ENCODE measurements at places on chromosomes 1 and 21.

DNA sequence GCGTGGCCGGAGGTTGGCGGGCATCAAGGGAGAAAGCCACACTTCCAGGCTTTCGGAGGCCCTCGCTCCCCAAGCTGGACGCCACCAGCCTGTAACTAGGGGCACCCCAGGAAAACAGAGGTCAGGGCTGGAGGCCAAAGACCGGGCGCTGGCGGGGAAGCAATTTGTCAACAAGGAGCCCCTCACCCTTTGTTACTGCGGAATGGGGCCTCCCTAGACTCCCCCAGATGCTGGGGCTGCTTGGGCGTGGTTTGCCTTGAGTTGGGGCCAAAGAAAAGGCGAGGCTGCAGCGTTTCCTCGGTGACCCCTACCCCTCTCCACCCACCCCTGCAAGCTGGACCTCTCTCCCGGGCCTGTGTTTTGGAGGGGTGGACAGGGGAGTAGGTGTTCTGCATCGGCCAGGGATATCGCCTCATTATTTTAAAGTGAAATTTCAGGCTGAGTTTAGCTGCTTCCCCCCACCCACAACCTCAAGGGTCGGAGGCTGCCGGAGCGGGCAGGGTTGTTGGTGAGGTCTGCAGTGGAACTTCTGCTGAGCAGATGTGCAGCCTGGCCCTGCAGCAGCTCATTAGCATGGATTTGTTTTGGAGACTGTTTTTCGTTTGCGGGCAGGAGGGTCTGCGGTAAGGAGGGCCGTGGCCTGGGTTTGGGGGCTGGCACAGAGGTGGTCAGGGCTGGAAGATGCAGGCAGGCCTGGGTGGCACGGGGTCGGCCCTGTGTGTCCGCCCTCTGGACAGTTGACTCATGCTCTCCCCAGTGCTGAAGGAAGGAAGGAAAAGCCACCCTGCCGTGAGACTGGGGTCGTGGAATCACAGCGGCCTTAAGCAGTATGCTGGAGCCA lies 1.5 kb downstream of the NBL1 start:
- DNase-seq: no peak

DNA sequence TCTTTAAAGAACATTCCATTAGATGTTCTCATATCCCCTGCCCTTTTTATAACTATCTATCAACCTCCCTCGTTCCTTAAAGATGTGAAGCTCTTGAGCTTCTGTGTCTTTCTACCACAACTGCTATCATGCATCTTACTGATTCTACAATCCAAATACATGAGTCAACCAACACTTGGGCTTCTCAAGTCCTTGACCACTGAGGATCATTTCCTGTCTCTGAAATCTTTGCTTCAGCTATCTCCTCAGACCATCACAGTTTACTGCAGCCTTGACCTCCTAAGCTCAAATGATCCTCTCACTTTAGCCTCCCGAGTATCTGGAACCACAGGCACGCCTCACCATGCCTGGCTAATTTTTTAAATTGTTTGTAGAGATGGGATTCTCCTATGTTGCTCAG lies 75.2 kb downstream of the FMO4 start:
- DNase-seq: no peak

DNA sequence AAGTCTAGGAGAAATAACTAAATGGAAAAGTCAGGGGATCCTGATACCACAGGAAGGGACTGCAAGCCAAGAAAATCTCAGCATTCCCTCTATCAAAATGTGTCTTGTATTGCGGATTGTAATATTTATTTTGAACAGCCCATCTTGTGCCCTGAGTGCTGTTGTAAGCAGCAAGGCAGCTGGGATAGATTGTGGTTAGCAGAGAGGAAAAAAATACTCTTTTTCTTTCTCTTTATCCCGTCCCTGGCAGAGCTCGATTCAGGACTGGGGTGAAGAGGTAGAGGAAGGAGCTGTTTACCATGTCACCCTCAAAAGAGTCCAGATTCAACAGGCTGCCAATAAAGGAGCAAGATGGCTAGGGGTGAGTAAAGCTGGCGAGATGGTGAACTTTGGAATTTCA lies 1.2 kb downstream of the RGL1 start:
- DNase-seq: no peak

- no peak for DNase-seq
Observed at GRCh38 chr1:110242062-110242461, 31.9 kb downstream of the KCNC4 start.

DNA sequence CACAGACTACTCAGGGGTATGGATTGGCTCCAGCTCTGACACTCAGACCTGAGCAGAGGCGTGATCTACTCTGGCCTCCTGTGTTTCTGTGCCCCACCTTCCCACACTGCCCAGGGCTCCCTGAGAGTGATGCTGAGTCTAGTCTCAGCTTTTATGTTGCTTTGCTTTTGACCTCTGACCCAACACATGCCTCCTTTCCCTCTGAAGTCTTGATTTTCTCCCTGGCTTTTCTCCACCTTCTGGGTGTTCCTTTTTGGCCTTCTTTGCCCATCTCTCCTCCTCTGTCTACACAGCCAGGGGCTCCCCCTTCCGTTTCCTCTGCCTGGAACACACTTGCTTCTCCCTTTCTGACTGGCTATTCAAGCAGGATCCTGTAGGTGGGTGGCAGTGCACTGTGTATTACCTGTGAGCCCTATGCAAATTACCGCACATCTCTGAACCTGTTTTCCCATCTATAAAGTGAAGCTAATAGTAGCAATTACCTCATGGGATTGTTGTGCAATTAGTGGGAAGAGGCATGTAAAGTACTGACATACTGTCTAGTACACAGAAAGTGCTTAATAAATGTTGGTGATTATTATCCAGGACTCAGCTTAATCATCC lies 13.7 kb upstream of the MEX3A start:
- no peak for DNase-seq

- DNase-seq: no peak
Observed at GRCh38 chr1:111795401-111795800, 39.7 kb downstream of the DDX20 start.

- DNase-seq: no peak
Observed at GRCh38 chr21:29947119-29947518, 7.3 kb upstream of the GRIK1 start.

- DNase-seq: no peak
Observed at GRCh38 chr21:19553919-19554615, 1150.5 kb upstream of the TMPRSS15 start.

- no peak for DNase-seq
Observed at GRCh38 chr1:77511440-77511840, 171.0 kb downstream of the ZZZ3 start.

- DNase-seq: no peak
Observed at GRCh38 chr1:24294716-24295371, 24.3 kb upstream of the GRHL3 start.

- DNase-seq: no peak
Observed at GRCh38 chr1:172442404-172442803, 1.5 kb downstream of the PIGC start.

DNA sequence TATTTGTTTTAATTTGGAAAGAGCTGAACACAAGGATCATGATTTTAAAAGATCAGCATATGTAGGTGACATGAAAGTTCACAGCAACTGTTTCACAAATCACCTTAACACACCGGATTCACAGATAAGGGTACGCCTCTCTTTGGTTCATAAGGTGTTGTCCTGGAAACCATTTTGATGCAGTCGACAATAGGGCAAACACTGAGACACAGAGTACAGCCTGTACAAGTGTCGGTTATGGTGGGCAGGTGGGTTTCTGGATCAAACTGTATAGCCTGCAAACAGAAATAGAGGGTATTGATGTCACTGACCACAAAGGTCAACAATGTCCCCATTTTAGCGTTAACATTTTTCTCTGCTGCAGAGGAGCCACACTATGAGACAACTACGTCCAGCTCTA lies 357.3 kb downstream of the PTBP2 start:
- no peak for DNase-seq

GRCh38 chr21:39313571-39314142 lies at the start of gene BRWD1:
Gene BRWD1, minus strand, starts transcription at chr21:39313632. Its CDS starts 141 bp downstream, at chr21:39313491.
- peak; percentile 76 for DNase-seq

GRCh38 chr1:167950569-167950968 lies 13.7 kb upstream of the MPC2 start:
- DNase-seq: no peak

GRCh38 chr1:159779403-159779851 lies 1.3 kb upstream of the DUSP23 start:
- no peak for DNase-seq

DNA sequence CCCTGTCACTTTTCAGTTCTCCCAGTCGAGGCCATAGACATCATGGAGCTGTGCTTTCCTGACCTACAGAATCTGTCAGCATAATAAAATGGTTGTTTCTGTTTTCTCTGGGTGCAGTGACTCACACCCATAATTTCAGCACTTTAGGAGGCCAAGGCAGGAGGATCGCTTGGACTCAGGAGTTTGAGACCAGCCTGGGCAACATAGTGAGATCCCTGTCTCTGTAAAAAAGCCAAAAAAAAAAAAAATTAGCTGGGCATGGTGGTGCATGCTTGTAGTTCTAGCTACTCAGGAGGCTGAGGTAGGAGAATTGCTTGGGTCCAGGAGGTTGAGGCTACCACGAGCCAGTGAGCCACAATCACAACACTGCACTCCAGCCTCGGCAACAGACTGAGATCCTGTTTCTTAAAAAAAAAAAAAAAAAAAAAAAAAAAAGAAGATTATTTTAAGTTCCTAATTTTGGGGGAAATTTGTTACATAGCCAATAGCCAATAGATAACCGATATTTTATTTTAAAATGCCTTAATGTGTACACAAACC lies 196.2 kb downstream of the ADSS2 start:
- DNase-seq: no peak

- DNase-seq: no peak
Observed at GRCh38 chr1:3029481-3029961, 8.3 kb downstream of the ACTRT2 start.

- no peak for DNase-seq
Observed at GRCh38 chr1:157140063-157140588, 1.9 kb upstream of the ETV3 start.

DNA sequence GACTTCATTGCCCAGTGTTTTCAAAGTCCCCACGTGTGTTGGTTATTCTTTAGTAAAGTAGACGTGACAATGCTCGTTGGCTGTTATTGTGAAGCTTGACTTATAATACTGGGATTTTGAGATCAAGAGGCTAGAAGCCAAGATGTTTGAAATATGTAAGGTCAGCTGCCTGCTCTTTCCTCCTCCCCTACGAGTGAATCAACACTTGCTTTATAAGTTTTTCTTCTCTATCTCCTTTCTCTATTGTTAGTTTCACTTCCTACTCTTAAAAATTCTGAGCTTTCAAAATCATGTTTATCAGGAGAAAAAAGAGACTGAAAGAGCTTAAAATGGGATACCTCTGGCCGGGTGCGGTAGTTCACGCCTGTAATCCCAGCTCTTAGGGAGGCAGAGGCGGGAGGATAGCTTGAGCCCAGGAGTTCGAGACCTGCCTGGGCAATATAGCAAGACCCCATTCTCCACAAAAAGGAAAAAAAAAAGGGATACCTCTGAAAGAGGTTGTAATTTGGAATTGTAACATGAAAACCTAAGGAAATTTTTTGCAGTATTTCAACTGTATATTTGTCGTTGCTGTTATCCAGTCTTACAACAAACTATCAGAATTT lies 72.0 kb downstream of the EPB41 start:
- DNase-seq: no peak

DNA sequence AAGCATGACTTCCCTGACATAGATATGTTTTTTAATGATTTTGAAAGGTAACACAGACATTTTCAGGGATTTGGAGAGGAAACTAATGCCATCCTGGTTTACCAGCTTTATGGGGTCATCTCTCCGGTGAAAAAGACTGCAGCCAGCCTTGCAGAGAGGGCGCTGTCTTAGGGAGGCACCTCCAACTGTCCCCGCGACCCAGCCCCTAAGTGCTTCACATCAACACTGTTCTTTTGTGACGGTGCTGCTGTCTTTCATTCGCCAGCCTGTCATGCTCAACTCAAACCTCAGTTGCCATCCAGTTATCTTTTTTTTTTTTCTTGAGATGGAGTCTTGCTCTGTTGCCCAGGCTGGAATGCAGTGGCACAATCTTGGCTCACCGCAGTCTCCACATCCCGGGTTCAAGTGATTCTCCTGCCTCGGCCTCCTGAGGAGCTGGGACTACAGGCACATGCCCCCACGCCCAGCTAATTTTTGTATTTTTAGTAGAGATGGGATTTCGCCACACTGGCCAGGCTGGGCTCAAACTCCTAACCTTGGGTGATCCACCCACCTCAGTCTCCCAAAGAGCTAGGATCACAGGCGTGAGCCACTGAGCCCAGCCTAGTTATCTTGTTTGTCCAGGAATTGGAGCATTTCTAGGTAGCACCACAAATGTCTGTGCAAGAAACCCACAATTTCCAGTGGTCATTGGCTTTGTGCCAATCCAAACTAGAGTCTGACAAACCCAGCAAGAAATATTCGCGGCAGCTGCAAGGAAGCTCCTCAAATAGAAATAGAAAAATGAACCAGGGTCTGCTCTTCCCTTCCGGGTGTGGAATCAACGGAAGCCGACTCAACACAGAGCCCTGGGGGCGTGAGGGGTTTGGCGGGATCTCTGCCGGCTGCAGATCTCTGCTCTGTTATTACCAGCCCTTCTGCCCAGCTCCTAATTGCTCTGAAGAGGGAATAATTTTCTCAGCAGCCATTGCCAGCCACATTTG lies 24.2 kb downstream of the PDE9A start:
- no peak for DNase-seq

DNA sequence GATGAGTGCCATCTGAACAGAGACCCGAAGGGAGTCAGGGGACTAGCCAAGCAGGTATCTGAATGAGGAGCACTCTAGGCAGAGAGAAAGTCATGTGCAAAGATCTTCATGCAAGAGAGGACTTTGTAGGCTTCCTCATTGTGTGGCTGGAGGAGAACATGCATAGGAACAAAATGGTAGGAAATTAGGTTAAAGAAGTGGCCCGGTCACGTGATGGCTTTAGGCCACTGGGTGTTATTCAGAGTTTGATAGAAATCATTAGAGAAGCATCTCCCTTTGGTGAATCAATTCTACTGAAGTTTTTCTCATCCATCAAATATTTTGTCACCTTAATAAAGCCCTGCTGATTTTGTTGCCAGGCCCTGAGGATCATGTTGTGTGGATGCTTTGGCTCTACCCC lies 45.8 kb upstream of the KCTD3 start:
- DNase-seq: no peak

- no peak for DNase-seq
Observed at GRCh38 chr1:35506960-35507912, 50.0 kb downstream of the KIAA0319L start.

DNA sequence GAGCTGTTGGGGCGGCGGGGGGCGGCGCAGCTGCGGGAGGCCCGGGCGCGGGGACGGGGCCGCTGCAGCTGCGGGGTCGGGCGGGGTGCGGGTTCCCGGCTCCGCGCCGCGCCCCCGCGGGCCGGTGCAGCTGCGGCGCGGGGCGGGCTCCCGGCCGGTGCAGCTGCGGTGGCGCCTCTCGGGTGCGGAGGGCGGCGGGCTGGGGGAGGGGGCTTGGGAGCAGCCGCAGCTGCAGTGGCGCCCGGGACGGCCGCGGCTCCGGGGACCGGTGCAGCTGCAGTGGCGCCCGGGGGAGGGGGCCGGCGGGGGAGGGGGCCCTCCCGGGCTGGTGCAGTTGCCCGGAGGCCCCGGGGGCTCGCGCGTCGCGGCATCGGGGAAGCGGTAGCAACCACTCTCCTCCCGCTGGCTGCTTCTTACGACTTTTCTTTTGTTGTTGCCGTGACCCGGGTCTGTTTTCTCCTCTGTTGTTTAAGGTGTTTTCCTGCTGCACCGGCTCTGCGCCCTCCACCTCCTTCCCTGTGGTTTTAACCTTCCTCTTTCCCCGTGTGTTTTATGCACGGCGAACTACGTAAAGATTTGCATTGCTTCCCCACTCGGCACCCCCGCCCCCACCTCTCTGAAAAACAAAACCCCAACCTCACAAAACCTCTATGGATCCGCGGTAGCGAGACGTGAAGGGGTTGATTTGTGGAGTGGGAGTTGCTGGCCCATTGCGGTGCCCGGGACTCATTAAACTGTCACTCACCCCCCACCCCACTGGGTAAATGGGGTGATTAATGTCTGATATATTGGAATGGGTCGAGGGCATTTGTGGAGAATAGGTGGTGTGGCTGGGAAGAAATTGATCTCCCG lies 1.7 kb upstream of the ZBTB18 start:
- peak; percentile 75 for DNase-seq

Measured in hippocampal formation (tissue), 2 donors.